ENCODE measurements at places on chromosomes 6 and 20.

GRCh38 chr20:16580147-16580546 lies 6.9 kb upstream of the KIF16B start:
- DNase-seq, result no peak

DNA sequence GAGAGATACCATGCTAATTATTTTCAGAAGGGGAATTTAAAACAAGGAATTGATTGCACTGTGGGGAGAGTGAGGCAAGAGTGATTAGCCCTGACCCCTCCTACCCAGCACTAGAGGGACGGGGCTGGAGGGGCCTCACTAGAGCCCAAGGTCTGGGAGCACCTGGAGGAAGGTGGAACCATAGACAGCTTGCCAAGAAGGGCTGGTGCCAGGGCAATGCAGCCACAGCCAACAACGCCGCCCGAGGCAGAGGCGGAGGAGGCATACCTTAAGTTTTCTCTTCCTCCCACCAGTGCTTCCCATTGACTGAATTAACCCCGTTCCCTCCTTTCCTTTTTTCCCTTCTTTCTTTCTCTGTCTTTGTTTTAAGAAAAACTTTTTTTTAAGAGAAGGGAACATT lies 40.0 kb downstream of the IYD start:
- no peak for DNase-seq

DNA sequence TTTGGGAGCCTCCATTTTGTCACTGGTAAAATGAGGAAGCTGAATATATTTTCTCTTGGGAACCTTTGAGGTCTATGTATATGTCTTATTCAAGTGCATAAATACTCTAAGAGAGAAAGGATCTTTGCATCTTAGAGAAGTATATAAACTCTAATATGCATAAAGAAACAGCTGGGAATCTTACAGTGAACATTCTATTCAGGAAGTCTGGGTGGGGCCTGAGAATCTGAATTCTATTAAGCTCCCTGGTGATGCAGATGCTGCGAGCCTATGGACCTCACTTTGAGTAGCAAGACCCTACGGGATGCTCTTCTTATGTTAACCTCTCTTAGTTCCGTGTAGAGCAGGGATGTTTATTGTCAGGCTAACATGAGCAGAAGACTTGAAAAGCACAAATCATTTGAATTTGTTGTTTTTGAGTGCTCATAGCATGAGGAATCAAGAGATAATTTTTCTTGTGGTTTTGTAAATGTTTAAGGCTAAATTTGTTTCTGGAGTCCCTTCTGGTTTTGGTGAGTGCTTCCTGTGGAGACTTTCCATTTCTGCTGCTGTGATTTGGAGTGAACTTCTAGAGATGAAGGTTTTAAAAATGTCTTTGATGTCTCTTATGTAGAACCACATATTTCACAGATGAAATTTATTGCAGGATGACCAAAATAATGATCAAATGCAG lies 281.2 kb upstream of the JAG1 start:
- no peak for DNase-seq

- no peak for DNase-seq
Observed at GRCh38 chr6:37550191-37550831, 50.6 kb upstream of the CCDC167 start.

DNA sequence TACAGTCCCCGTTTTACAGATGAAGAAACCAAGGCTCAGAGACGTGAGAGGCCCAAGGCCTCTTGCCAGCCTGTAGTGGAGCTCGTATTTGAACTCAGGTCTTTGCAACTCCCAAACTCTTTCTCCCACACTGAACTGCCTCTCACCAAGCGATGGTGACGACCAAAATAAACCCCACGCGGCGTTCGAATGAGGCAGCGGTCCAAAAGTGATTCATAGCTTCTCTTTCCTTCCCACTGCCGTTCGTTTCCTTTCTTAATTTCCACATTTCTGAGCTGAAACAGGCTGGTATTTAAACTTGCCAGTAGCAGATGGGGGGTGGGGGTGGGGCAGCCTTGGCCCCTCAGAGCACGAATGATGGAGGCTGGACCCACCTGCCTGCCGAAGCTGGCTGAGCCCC lies 252.9 kb upstream of the KCNG1 start:
- no peak for DNase-seq
